Ovary (tissue), 10 donors: ENCODE measurements at places on chromosomes 7 and 10.

GRCh38 chr7:10412422-10413019, 561.2 kb upstream of the PHF14 start:
- DNase-seq, result no peak

- DNase-seq, result no peak
Measured at GRCh38 chr10:77955136-77955535, 28.6 kb upstream of the DLG5 start.

GRCh38 chr7:10662491-10662890, 311.2 kb upstream of the PHF14 start:
- no peak for DNase-seq

GRCh38 chr10:44143556-44143955, 241.3 kb downstream of the CXCL12 start:
- DNase-seq, result no peak

GRCh38 chr7:25093268-25093826, 31.7 kb downstream of the CYCS start:
- peak; percentile 32 for DNase-seq

DNA sequence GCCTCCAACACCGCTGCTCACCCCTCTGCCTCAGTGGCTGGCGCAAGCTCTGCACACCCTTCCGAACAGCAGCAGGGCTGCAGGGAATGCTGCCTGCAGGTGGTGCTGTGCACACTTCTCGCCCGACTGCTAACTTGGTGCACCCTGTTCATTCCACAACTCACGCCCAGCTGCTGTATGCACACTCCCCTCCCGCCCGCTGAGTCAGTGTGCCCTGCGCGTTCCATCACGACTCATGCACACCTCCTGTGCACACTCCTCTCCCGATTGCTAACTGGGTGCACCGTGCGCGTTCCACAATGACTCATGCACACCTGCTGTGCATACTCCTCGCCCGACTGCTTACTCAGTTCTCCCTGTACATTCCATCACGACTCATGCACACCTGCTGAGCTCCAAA, 21.5 kb downstream of the ADARB2 start:
- DNase-seq, result no peak

- DNase-seq, result no peak
Measured at GRCh38 chr10:132094581-132095234, 29.0 kb downstream of the JAKMIP3 start.

GRCh38 chr10:5549462-5550249, 24.9 kb downstream of the CALML3 start:
- no peak for DNase-seq

DNA sequence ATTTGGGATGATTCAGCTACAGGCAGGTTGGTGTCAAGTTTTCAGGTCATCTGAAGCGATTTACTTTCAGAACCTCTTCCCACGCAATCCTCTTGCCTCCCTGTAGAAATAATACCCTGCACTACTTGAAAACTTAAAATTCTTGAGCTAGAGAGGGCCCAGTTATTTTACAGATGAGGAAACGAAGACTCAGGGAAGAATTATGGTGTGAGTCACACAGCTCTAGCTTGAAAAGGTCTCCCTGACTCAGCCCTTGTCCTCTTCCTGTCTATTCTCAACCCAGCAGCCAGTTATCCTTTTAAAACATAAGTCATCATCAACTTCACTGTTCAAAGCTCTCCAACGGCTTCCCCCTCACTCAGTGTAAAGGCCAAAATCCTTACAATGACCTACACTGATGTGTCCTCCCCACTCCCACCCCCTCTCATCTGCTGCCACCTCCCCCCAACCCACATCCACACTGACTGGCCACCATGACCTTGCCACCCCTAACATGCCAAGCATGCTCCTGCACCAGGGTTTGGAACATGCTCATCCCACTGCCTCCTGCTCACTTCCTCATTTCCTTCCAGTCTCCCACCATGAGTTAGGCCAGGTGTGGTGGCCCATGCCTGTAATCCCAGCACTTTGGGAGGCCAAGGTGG, 3.4 kb downstream of the DNMBP start:
- no peak for DNase-seq

GRCh38 chr10:71972746-71973695, 8.8 kb downstream of the CHST3 start:
- DNase-seq, result no peak

- no peak for DNase-seq
Measured at GRCh38 chr7:28358423-28358868, 53.9 kb upstream of the CREB5 start.

DNA sequence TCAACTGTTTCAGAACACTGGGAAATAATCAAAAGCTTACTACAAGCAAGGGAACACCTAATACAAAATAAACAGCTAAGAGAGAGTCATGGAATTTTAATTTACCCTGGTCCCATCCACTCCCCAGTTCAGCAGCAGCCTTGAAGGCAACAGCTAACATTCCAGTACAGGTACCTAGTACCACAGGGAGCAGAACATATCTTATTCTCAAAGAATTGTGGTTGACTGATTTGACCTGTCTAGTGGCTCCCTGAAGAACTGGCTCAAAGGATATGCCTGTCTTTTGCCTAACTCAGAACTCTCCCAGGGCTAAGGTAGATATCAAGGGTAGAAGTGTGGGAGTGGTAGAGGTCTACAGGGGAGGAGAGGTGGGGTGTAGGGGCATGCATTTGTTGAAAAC, 32.3 kb downstream of the SMURF1 start:
- no peak for DNase-seq

GRCh38 chr7:157875230-157876179, 538.7 kb downstream of the DNAJB6 start:
- no peak for DNase-seq

- no peak for DNase-seq
Measured at GRCh38 chr10:3624367-3624766, 160.6 kb downstream of the KLF6 start.

DNA sequence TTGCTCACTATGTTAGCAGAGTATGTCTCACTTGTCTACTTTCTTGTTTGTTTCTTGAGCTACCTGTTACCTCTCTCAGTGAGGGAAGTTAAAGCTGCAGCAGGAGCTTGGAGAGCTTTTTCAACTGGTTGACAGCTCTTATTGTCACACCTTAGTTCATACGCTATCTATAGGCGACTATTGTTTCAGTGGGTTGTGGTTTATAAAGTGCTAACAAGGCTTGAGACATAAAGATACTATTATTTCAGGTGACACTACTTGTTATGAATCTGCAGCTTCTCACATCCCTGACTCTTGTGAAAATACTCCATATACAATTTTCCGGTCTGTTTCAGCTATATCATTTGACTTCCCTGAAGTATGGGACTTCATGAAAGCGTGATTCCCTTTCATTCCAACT, 167.4 kb downstream of the CSTF2T start:
- no peak for DNase-seq

DNA sequence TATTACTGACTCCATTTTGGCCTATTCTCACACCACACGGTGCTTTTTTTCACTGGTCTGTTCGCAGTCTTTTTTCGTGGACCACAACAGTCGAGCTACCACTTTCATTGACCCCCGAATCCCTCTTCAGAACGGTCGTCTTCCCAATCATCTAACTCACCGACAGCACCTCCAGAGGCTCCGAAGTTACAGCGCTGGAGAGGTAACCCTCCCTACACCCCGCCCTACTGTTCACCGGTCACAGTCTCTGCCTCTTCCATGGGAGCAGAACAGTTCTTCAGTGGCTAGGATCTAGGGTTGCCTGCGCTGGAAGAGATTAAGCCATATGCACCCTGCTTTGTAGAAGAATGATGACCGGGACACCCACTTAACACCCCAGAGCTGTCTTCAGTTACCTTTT, 103.4 kb upstream of the STK17A start:
- DNase-seq, result no peak

GRCh38 chr7:151135866-151136843, 31.3 kb downstream of the GBX1 start:
- peak; percentile 10 for DNase-seq

GRCh38 chr7:13641714-13642113, 347.8 kb downstream of the ETV1 start:
- no peak for DNase-seq

DNA sequence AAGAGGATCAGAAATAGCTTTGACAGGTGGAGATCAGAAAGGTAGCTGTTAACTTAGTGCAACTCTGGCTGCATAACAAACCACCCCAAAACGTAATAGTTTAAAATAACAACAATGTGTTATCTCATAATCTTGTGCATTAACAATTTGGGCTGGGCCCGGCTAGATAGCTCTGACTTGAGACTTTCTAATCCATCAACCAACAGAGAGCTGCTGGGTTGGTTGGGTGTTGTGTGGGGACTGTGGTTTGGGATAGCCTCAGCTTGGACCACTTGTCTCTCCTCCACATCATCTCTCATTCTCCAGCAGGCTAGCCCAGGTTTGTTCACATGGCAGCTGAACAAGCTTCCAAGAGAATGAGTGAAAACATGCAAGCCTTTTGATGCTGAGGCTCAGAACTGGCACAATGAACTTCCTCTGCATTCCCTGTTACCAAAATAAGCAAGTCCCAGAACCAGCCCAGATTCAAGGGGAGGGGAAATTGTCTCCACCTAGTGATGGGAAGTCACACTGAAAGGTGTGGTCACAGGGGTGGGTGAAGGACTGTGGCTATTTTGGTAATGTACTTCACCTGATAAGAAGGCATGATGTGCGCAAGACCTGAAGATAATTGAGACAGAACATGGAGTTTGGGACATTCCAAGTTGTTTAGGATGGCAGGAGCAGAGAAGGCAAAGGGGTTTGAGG, 20.4 kb upstream of the ASAH2 start:
- no peak for DNase-seq

- no peak for DNase-seq
Measured at GRCh38 chr7:103905997-103906396, 83.5 kb downstream of the RELN start.

DNA sequence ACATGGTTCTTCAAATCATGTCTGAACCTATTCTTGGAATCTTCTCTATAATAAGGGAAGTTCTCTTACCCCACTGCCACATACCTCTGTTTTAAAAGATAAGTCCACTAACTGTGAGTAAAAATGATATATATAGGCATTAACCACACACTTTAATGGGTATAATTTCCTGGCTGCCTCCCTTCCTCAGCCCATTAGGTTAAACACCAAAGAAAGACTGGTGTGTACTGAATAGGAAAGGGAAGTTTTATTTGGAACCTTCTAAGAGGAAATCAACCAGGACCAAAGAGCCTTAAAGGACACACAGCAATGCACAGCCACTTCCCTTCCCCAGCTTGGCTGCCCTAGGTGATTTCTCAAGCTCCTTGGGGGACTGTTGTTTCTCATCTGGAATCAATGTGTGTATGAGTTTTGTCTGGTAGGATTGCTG, 5.0 kb upstream of the WBP1L start:
- DNase-seq, result no peak

- no peak for DNase-seq
Measured at GRCh38 chr7:93717217-93717900, 142.8 kb upstream of the CALCR start.

- no peak for DNase-seq
Measured at GRCh38 chr10:10699427-10699826, 318.2 kb upstream of the CELF2 start.

GRCh38 chr10:1240341-1240775, 184.2 kb downstream of the WDR37 start:
- no peak for DNase-seq

DNA sequence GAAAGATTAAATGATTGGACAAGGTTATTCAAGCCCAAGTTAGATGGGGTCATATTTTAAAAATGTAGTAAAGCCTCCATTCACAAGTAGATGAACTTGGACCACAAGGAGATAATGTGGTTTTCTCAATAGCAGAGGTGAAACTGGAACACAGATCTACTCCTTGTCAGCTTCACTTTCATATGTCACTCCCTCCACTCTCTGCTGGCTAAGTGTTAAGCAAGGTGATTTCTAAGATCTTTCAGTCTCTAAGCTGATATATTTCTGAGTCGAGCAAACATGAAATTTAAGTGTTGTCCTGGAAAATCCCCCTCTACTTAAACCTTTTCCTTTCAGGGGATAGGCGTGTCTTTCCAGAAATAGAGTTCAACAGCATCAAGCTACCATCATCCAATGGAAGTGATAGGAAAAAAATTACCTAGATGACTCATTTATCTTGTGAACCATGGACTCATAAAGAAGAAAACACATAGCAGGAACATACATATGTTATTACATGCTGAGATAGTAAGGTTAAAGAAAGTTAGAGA, 275.0 kb downstream of the PTEN start:
- no peak for DNase-seq

- DNase-seq, result no peak
Measured at GRCh38 chr10:126398383-126398743, 10.1 kb upstream of the ADAM12 start.

- DNase-seq, result no peak
Measured at GRCh38 chr7:102434039-102434486, 688 bp downstream of the ORAI2 start.

DNA sequence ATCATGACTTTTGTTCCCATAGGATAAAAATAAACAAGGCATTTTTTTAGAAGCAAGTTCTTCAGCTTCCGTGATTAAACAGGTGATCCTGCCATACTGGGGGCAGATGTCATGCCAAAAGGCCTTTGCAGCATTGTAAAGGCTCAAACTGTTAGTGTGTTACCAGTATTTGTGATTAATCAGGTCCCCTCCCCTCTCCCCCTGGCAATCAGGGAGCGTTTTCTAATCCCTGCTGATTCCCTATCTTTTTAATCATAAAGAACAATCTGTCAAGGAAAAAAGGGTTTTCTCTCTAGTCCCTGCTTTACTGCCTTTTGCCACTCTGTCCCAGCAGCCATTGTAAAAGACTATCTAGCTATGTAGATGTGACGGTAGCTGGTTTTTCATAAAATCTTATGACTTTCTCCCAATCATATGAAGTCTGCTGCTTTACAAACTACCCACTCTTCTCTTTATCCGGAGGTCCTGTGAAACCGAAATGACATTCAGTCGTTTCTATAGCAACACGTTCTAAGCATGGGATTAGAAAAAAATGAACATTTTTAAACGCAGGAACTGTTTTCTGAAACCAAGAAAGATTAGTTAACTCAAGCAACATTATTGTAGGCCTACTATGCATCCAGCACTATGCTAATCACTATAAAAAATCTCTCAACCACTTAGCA, 210.9 kb downstream of the RNLS start:
- no peak for DNase-seq
